ENCODE measurements at places on chromosomes 13 and 19.

DNA sequence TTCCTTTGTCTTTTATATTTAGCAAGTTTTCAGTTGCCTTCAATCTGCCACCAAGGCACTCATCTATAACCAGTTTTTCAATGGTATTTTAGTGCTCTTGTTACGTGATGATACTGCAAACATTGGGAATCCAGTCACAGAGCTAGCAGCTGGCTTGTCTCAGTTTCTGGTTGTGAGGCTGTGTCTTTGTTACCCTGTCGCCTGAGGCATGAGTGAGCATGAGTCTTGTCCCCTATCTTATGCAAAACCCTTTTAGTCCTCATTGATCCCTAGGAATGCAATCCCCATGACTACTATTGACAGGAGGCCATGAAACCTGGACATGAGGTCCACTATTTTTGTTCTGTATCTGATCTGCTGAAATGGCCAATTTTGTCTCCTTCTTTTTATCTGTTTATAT lies 391.0 kb downstream of the LMO7 start:
- no peak for DNase-seq

GRCh38 chr13:48976576-48977285 lies 1.0 kb downstream of the FNDC3A start:
- peak; percentile 21 for DNase-seq

GRCh38 chr13:97114651-97115050 lies 107.5 kb upstream of the MBNL2 start:
- no peak for DNase-seq

DNA sequence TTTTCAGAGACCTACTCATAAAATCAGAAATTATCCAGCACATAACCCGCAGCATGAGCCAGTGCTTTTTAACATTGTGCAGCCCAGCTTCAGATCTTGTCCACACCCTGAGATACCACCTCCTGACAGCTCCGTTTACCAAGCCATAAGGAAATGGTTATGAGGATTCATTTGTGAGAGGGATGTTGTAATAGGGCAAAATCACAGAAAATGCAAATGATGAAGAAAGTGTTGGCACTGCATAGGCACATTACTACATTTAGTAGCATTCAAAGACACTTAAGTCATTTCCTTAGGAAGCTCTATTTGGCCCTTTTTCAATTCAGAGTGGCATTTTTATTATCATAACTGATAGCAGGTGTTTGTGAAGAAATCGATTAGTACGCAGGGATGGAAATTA lies 277.5 kb downstream of the DNAJC15 start:
- no peak for DNase-seq

DNA sequence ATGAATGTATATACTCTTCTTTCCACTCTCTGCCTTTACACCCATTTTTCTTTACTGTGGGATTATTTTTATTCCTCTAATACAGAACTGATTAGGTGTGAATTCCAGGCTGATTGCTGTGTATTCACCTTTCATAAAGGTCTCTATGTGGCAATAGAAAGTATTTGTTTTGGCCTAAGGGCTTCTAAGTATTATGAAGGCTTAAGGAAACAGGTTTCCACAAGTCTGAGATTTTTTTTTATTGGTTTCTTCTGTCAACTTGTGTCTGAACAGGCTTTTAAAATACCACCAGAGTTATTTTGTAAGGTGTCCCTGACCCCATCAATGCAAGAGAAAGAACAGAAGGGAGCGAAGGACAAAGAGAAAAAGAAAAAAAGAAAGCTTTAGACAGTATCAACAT lies 1102.0 kb upstream of the SPRY2 start:
- DNase-seq, result no peak

GRCh38 chr19:53520547-53521372 lies 17.2 kb upstream of the ZNF331 start:
- DNase-seq, result peak; percentile 95

- DNase-seq, result no peak
Observed at GRCh38 chr19:35138305-35138892, at the start of gene FXYD1. TSS of gene FXYD1 (plus strand) at chr19:35138824. CDS start at chr19:35140080, 1,256 bp downstream.

DNA sequence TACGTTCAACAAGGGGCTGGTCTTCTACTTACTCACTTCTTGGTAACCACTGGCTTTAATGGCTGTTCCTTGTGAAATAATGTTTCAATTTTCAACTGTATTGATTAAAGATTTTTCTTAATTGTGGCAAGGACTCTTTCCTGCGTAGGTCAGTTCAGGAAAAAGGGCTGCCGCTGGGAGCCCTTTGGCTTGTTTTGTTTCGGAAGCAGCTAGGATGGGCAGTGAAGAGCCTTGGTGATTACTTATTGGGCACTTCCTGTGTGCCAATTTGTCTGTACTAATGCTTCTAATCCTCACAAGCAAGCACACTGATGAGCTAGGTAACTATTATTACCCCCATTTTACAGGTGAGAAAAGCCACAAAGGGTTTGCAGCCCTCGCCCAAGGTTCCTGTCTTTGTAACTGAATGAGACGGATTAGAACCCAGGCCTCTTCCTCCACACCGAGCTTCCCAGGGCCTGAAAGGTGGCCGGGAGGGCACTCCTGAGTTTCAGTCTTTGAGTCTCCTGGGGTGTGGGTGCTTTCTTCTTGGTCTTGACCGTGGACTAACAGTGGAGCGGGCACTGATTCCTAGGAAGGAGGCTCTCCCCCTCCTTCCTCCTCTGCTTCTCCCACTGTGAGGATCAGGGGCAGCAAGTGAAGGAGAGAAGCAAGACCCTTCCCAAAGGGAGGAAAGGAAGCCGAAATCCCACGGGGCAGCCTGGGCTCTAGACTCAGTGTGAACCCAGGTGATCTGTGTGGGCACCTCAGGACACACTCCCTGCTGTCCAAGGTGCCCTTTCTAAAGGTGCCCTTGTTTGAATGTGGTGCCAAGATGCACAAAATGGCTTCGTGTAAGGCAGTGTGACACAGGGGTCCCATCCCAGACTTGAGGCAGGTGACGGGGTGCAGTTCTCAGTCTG lies 3.7 kb downstream of the COL4A2 start:
- no peak for DNase-seq

DNA sequence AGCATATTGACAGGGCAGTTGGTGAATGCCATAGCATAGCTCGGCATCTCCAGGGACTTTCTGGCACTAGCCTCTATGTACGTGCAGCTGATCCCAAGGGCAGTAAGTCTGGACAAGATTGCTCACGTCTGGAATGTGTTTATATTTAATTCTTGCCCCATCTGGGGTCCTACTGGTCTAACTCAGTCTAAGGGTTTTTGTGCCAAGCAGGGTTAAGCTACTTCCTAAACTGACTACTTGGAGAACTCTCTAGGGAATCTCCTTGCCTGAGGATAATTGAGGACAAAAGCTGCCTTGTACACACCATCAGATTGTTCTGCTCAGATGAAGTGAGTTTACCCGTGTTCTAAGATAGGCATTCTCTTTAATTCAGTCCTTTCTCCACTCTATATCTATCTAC lies 358.1 kb downstream of the MYO16 start:
- DNase-seq, result no peak

DNA sequence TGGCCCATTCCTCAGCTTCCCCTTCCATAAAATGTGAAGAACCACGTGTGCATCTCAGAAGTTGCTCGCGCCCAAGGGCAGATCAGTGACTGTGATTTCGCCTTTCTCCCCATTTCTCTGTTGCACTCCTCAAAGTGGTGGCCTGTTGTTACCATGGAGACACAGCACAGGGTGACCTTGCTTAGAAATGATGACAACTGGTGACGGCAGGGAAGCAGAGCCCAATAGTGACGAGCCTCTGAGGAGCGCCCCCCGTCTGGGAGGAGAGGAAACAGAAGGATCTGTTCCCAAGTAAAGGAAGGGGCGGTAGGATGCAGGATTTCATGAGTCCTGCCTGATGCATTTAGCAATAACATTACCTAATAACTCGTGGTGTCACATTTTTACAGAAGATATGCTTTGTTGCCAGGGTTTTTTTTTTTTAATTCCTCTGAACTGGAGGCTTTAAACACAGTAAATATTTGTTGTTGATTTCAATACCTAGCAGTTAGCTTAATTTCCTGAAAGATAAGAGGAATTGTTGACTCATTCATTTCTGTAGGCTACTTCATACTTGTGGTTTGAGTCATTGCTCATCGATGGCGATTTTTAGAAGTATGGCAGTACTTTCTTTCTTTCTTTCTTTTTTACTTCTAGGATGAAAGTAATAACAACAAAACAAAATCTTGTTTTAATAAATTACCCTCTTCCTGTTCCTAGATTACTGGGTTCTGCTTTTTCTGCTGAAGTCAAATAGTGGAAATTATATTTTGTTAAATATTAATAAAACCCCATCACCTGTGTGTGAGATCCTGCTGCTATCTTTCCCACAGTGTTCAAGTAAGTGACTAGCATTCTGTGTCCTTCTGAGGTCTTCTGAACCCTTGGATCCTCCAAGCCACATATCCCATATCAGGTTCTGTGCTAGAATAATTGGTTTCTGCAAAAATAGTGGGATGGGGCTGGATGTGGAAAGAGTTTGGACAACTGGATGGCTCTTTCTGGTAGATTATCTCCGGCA lies 36.0 kb downstream of the MBNL2 start:
- DNase-seq, result peak; percentile 15

GRCh38 chr19:1026783-1027649 lies 608 bp downstream of the CNN2 start:
- peak; percentile 46 for DNase-seq

- no peak for DNase-seq
Observed at GRCh38 chr13:50171590-50172282, 156.5 kb downstream of the KCNRG start.

- DNase-seq, result no peak
Observed at GRCh38 chr19:6402837-6403608, 10.1 kb upstream of the GTF2F1 start.

GRCh38 chr13:35848336-35849255 lies 282.6 kb downstream of the DCLK1 start:
- DNase-seq, result no peak

GRCh38 chr13:51276636-51277035 lies 54.4 kb downstream of the FAM124A start:
- DNase-seq, result peak; percentile 66

GRCh38 chr19:5112681-5113575 lies 144.0 kb downstream of the KDM4B start:
- no peak for DNase-seq

GRCh38 chr13:39765801-39766463 lies 110.5 kb downstream of the COG6 start:
- no peak for DNase-seq

- peak; percentile 93 for DNase-seq
Observed at GRCh38 chr13:27171827-27172494, 350 bp upstream of the USP12 start.

DNA sequence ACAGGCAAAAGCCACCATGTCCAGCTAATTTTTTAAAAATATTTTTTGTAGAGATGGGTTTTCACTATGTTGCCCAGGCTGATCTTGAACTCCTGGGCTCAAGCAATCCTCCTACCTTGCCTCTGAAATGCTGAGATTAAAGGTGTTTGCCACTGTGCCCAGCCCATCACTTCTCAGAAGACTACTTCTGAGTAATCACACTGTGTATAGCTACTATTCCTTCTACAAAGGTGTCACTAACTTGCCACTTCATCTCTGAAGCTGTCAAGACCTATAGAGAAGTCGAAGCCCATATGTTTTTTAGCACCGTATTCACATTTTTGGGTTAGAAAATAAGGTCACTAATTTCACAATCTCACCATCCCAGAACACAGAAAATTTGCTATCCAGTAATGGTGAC lies 36.0 kb upstream of the FNDC3A start:
- no peak for DNase-seq

DNA sequence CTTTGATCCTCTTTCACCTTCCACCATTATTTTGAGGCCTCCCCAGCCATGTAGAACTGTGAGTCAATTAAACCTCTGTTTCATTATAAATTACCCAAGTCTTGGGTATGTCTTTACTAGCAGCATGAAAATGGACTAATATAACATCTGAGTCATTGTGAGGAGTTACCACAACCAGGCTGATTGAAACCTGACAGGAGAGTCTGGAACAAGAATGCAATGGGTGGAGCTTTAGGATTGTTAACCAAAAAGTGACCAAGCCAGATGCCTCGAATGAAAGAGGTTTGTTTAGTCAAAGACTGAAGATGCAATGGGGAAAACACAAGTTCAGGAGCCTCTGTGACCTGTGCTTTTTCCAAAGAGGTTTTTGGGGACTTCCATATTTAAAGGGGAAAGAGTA lies 659.0 kb downstream of the SLITRK6 start:
- no peak for DNase-seq

DNA sequence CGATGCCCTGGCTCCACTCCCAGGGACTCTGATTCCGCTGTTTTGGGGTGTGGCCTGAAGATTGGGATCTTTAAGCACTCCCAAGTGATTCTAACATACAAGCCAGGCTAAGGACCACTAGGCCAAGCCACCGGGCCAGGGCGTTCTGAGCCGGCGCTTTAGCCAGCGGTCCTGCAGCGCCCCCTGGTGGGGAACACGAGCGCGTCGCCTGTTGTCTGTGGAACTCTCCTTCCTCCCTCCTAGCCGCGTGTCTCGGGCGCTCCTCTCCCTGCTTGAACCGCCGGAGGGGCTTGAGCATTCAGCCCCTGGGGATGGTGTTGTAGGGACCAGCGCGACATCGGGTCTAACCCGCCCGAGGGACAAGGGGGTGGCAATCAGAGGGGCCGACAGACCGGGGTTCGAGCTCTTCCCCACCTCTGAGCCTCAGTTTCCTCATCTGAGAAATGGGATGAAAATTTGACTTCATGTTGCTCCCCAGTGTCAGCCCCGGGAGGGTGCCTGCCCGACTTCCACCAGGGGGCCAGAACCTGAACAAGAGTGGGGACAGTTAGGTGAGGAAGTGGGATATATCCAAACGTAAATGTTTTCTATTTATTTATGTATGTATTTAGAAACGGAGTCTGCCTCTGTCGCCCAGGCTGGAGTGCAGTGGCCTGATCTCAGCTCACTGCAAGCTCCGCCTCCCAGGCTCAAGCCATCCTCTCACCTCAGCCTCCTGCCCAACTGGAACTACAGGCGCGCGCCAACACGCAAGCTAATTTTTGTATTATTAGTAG lies 18.0 kb upstream of the PNMA8B start:
- peak; percentile 52 for DNase-seq

DNA sequence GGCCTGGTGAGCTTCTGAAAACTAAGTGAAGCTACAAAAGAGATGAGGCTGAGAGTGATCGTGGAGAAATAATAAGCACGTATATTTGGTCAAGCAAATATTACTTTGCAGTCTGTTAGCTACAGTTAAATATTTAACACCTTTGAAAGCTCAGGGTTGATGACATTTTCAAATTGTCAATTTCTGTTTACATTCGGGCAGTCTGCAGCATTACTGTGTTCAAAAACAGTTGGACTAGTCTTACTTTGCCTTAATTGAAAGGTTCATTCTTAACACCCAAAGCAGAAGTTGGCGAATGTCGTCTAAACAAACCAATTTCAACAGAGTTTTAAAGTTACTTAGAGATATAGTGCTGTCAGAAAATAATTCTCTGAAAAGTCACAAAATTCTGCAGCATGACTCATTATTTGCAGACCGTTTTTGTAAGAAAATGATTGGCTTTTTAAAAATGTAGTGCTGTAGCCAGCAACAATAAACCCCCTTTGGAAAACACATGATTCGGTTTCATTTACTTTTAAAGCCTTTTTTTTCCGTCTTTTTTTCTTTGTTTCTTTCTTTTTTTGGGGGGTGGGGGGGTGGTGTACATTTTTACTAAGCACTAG lies 549.0 kb downstream of the GPC6 start:
- DNase-seq, result no peak

- DNase-seq, result no peak
Observed at GRCh38 chr13:99605420-99606323, 104.4 kb downstream of the TM9SF2 start.

- DNase-seq, result no peak
Observed at GRCh38 chr13:60273971-60274527, 110.3 kb upstream of the DIAPH3 start.
